ENCODE measurements at places on chromosomes 1 and 21.

DNA sequence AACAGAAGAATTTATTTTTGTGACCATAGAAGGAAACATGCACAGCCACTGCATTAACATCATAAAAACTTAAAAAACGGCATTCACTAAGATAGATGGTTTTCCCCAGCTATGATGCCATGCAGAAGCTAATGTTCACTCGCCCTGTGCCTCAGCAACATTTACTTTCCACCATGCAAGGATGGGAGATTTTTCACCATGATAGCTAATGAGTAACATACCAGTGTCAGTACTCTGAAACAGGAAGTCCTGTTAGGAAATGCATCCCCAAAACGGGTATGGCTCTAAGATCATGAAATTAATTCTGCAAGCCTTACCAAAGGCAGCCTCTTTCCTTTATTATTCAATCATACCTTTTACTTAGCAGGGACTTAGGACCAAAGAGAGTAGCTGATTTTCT lies 17.5 kb upstream of the VAMP3 start:
- DNase-seq, result peak; percentile 58

DNA sequence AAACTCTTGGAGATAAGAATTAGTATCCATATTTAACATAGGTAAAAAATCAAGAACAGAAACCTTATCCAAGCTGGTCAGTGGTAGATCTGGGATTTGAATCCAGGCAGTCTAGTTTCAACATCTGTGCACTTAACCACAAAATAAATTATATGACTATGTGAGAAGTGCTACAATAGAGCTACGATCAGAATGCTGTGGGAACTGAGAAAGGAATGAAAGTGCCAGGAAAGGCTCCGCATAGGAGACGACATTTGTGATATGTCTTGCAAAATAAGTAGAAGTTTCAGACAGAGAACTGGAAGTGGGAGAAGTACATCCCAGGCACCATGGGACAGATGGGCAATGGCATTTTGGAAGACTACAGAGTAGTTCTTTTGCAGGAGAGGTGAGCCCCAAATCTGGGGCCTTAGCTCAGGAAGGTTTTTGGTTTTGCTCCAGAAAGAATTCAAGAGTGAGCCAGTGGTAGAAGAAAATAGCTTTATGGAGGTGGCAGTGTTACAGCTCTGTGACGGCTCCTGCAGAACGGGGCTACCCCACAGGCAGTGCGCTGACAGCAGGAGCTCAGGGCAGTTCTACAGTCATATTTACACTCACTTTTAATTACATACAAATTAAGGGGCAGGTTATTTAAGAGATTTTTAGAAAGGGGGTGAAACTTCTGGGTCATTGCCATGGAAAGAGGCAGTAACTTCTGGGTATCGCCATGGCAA lies 25.5 kb upstream of the GJA5 start:
- no peak for DNase-seq

- DNase-seq, result no peak
Observed at GRCh38 chr1:91498035-91498434, 2.6 kb upstream of the CDC7 start.

DNA sequence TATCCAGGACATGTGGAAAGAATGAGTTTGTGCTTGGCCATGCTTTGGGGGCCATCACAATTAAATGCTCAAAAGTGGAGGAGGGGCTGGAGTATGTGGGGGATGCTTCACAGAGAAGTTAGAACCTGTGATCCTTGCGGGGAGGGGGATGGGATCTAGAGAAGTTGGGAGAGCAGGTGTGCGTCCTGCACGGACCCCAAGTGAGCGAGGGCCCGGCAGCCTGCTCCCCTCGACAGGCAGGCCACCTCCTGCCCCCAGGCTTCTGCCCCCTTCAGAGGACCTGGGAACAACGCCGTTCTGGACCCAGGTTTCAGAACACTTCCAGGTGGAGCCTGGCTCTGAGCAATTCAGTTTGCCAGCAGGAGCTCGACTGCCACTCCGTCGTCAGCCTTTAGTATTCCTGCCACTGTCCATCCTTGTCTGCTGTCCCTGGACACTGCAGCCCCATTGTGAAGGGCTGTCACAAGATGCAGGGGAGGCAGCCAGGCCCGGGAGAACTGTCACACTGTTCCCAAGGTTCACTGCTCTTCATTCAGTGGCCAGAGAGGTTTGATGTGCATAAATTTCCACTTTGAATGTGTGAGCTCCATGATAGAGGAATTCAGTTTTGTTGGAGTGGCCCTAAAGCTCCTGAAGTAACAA lies 112.2 kb downstream of the DHRS3 start:
- no peak for DNase-seq

GRCh38 chr1:91579658-91580228 lies 79.1 kb downstream of the CDC7 start:
- no peak for DNase-seq

DNA sequence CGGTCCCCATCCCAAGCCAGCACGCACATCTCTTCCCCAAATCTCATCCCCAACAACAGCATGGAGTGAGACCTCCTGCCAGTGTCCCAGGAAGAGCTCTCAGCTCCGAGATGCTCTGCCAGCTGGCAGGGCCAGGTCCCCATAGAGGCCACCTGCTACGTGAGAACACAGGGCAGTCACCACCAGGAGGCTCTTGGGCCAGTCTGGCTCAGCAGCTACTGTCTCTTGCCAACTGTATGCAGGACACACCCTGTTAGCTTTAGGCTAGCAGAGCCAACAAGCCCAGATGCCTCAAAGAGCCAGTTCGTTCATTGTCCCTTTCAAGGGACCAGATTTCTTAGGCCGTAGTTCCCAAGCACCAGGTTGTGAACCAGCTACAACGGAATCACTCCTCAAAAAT lies 36.9 kb downstream of the FBXO2 start:
- DNase-seq, result no peak

GRCh38 chr21:32325706-32326105 lies 27.1 kb downstream of the MRAP start:
- DNase-seq, result no peak

GRCh38 chr1:38151399-38151798 lies 104.8 kb upstream of the POU3F1 start:
- no peak for DNase-seq

DNA sequence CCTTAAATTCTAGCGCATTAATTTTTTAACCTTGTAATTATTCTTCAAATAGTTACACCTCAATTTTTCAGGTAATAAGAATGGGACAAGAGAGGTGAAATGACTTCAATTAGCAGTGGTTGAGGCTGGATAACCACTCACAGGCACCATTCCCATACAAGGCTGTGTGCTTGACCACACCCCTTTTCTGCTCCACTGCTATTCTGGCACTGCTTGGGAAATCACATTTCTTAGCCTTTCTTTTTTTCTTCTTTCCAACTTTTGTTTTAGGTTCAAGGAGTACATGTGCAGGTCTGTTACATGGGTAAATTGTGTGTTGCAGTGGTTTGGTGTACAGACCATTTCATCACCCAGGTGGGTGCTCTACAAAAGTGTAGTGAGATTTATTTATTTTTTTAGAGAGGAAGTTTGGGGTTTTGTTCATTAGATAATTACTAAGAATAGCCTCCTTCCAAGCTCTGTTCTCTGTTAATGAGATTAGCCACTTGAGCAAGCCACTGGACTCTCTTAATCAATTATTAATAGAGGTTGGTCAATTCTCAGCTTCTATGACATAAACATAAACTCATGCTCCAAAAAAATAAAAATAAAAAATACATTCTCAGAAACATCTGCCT lies 14.4 kb downstream of the ILDR2 start:
- DNase-seq, result no peak

DNA sequence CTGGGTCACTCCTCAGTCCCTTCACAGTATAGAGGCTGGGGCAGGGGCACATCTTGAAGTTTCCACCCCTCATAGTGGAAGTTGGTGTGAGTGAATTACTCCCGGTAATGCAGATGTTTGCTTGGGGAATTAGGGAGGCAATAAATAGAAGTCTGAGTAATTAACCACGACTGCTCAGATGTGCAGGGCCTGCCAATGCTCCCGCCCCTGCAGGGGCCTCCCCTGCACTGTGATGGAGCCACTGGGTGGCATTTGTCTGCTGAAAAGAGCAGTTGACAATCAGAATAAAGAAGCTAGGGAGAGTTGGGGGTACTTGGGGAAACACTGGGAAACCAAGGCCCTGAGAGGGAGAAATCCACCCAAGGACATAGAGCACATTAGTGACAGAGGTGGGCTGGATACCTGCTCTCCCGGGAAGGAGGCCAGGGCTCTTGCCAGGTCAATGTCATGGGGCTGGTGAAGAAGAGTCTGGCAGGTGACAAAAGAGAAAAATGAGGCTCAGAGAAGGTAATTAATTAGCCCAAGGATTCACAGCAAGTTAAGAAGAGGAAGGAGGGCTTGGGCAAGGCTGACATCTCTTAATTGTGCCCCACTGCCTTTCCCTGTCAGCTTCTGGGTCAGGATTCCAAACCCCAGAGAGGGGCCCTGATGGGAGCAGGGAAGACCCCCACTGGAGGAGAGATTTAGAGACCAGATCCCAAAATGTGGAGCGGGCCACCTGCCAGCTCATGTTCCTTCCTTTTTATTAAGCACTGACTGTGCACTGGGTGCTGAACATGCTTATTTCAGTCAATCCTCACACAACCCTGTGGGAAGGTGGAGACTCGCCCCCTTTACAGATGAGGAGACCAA lies 436.2 kb downstream of the MATN1 start:
- no peak for DNase-seq

DNA sequence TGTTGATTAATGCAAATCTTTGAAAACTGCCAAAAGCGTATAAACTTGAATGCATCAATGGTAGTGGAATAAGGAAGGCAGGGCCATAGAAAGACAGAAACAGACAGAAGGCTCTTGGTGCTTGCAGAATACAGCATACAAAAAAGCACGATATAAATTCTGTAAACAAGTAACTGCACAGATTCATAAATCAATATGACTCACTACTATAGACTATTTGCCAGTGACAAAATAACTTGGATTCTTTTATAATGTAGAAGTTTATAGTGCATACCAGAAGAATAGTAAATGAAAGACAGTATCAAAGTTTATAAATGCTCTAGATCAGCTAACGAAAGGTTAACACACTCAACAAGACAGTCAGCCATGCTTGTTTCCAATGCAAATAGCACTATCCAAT lies 349.6 kb downstream of the PTBP2 start:
- no peak for DNase-seq

- peak; percentile 10 for DNase-seq
Observed at GRCh38 chr1:200558866-200559459, 61.6 kb downstream of the KIF14 start.

Measured in CD14-positive monocyte (primary cell).